Esophagus squamous epithelium (tissue), 5 donors: ENCODE measurements at places on chromosomes 7 and 10.

- DNase-seq: no peak
Observed at GRCh38 chr7:43142703-43143102, 30.3 kb downstream of the HECW1 start.

- no peak for DNase-seq
Observed at GRCh38 chr7:80781561-80781979, 137.3 kb downstream of the SEMA3C start.

- DNase-seq: no peak
Observed at GRCh38 chr7:11701829-11702560, 130.0 kb downstream of the THSD7A start.

DNA sequence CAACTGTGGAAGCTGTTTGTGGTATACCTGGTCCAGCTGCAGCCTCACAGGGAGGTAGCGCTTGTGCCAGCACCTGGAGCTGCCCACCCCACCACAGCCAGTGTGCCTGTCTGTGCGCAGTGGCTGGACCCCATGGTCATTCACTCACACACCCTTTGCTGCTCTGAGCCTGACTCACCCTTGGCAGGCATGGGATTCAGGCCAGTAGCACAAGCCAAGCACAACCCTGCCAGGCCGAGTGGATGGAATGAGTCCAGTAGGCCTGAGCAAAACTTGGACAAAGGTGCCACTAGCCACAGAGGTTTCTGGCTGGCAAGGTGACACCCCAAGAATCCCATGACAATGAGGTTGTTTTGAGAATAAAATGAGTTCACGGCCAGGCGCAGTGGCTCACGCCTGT, 19.0 kb downstream of the RBM48 start:
- DNase-seq: no peak

- DNase-seq: no peak
Observed at GRCh38 chr7:87216701-87217508, 2.6 kb downstream of the TMEM243 start.

DNA sequence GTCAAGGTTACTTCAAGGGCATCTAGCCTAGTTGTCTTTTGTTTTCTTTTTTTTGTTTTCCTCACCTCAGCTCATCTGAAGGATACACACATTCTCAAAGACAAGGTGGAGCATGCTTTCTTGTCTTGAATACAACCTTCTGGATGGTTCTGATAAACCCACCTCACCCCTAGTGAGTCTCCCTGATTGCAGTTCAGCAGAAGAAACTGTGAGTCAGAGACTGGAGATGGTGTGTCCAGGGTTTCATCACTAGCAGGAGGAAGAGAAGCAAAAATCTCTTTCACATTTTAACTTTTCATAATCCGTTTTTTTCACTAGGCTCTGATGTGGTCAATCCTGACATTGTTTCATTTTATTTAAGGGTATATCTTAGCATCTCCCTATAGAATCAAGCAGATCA, 143.0 kb upstream of the NRBF2 start:
- DNase-seq: no peak

DNA sequence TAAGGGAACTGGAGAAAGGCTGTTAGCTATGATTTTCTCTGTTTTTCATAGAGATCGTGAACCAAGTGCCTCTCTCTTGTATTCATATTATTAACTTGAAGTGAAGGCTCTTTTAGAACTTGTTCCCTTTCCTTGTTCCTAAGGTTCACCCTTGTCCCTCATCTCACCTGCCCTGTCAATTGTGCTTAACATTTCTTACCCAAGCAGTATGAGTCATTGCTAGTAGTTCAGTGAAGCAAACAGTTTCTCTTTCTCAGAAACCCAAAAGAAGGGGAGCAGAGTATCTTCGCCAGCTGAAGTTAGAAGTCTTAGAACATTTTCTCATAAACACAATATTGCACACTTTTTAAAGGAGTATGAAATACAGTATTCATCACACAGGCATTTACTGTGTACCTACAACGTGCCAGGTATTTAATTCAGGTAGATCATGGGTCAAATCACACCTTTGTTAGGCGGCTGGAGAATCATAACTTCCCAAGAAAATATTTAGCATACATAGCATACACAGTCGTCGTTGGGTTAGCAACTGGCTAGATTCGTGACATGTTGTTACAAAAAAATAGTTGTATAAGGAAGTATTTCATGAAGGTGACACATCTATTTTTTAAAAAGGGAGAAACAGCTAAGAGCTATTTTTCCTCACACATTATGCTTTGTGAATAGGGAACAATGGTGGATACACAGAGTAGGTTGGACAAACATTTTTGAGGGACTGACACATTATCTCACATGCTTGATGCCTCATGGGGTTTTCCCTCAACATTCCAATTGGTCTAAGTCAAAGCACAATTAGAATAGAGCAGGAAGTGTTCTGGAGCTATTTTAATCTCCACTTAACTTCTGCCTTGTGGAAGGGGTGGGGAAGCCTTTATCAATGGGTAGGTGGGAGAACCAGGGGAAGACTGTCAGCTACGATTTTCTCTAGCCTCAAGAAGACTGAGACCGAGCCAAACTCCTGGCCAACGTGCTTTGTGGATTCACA, 13.2 kb downstream of the HDAC9 start:
- DNase-seq: no peak
